HL-60 (cell line): ENCODE measurements at places on chromosomes 12 and 14.

DNA sequence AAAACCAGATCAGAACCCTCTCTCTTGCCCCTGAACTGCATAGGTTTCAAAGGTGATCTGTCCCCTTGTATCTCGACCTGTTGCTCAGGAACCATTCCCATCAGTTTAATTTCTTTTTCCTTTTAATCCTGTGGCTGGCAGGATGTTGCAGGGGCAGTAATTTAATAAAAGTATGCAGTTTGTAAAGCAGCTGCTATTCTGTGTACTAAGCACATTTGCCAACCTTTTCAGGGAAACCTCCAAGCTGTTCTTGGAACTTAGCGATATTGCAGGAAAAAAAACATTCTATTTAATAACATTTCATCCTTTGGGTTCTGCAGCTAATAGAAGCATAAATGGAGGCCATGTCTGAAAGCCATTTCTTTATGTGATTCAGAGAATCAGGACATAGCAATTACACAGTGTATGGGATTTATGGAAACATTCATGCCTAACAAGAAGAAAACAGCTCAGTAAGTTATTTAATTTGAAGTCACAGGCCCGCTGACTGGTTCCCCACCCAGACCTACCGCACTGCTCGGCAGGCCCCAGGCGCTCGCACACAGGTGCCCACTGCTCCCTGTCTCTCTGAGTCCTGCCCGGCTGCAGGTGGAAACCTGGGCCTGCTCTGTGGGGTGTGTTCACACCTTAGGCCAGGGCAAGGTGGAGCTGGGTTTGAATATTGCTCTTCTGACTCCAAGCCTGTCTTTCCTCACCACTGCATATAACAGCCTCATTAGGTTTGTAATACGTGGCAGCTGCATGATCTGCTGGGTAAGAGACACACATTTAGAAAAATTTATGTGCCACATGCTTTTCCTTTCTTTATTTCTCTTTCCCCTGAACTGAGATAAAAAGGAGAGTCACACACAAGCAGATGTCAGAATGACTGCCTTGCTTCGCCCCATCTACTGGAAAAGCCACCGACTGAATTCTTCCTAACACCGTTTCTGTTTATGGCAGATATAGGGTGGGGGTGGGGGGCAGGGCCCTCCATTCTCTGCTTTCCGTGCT is 119.7 kb downstream of the SLC25A47 start:
- DNase-seq: no peak

DNA sequence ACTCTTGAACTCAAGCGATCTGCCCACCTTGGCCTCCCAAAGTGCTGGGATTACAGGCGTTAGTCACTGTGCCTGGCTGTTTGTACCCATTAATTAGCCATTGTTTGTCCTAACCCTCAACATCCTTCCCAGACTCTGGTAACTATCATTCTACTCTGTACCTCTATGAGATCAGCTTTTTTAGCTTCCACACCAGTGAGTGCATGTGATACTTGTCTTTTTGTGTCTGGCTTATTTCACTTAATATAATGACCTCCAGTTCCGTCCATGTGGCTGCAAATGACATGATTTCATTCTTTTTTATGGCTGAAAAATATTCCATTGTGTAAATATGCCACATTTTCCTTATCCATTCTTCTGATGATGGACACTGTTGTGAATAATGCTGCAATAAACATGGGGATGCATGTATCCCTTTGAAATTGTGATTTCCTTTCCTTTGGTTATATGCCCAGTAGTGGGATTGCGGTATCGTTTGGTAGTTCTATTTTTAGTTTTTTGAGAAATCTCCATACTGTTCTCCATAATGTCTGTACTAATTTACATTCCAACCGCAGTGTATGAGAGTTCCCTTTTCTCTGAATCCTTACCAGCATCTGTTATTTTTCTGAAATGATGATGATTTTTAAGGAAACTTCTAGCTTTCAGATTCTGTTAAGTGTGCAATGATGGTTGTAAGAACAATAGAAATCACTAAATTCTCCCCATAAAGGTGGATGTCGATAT is 6.7 kb upstream of the PPP4R3A start:
- DNase-seq: no peak

DNA sequence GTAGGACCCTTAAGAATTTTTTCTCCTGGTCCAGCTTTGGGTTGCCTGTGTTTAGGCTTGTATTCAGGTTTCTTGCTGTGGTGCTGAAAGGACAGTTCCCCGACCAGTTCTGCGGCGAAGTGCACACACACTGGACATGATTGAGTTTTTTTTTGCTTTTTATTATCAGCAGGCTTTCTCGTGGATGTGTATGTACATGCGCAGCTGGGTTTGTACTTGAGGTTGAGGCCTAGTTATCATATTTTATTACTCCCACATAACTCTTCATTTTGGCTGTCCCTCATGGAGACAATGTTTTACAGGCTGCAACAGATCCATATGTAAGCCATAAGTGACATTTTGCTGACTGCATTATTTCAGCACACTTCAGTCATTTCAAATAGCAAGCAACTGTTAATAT is 2.5 kb downstream of the SCN8A start:
- no peak for DNase-seq

DNA sequence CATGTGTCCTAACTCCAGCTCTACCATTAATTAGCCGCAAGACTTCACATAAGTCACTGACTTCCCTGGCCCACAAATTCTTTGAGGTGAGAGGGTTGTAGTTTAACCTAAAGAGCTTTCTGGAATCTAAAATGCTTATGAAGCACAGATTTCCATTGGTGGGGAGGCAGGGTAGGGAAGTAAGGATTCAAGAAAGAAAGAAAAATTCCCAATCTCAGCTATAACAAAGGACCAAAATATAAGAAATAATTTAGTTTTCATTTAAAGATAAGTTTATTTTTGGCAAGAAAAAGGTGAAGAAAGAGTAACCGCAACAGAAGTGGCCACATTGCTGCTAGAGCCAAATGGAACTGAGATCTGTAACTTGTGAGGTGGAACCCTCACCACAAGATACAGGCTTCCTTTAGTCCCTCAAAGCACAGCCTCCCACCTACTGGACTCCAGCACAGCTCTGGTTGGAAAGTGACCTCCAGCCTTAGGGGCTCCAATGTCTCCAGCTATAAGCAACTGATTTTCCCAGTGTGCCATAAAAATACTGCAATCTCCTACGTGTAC is 23.6 kb downstream of the DAD1 start:
- DNase-seq: no peak

DNA sequence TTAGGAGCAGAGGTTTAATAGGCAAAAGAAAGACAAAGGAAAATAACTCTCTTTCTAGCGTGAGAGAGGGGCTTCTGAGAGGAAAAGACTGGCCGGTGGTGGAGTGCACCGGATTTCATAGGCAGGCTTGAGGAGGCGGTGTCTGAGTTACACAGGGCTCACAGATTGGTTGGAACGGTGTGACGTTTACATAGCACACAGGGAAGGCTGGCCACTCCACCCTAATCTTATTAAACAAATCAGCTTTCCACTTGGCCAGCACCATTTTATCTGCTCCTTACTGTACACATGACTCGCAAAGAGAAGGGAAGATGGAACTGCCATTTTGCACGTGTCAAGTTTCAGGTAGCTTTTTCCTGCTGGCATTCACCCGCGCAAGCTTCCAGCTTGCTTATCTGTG is 587.7 kb downstream of the RPL10L start:
- DNase-seq: no peak

DNA sequence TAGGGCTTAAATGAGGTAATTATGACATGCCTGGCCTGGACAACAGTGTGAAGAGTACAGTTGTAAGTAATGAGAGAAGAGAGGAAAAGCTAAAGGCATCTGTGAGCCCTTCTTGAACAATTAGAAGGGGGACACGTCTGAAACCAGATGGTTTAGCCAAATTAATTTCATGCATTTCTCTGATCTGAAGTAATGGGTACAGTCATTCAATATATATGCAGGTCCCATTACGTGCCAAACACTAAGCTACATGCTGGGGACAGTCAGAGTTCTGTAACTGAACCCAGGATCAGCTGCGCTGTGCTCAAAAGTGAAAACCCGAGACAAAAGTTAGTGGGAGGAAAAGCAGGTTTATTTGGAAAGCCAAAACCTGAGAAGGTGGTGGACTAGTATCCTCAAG is 207.2 kb upstream of the TMTC1 start:
- DNase-seq: no peak

DNA sequence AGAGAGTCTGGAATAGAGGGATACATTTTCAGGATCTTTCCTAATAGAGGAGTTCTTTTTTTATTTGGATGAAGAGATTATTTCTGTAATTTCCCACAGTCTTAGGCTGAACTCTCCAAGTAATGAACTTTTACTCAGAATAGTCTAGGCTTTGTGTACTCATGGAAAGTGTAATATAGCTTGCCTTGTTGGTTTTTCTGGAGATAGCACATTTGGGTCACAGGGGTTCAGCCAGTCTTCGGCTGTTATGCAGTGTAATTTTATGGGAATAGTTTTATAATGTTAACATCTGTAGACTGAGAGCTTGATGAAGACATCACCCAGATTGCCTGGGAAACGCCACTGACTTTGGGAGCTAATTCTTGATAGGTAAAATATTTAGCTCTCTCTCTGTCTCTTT is 450.8 kb downstream of the RAD51B start:
- no peak for DNase-seq

DNA sequence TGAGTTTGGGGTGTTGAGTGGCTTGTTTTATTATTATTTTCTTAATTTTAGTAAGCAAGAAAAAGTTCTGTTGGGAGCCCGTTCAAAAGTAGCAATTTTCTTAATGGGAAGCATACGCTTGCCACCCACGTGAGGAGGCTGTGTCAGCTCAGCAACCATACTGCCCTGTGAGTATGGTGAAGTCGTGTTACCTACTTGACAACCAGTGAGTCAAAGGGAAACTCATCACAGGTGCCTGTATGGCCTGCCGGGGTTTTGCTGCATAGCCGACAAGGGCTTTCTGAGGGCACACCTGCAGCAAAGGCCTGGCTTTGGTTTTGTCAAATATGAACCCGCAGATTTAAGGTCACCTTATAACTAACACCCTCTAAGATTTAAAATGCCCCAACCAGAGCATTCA is 31.1 kb downstream of the PITPNM2 start:
- DNase-seq: no peak

- peak; percentile 62 for DNase-seq
These were observed 8.8 kb upstream of the GNPTAB start for GRCh38 chr12:101839324-101840283.

DNA sequence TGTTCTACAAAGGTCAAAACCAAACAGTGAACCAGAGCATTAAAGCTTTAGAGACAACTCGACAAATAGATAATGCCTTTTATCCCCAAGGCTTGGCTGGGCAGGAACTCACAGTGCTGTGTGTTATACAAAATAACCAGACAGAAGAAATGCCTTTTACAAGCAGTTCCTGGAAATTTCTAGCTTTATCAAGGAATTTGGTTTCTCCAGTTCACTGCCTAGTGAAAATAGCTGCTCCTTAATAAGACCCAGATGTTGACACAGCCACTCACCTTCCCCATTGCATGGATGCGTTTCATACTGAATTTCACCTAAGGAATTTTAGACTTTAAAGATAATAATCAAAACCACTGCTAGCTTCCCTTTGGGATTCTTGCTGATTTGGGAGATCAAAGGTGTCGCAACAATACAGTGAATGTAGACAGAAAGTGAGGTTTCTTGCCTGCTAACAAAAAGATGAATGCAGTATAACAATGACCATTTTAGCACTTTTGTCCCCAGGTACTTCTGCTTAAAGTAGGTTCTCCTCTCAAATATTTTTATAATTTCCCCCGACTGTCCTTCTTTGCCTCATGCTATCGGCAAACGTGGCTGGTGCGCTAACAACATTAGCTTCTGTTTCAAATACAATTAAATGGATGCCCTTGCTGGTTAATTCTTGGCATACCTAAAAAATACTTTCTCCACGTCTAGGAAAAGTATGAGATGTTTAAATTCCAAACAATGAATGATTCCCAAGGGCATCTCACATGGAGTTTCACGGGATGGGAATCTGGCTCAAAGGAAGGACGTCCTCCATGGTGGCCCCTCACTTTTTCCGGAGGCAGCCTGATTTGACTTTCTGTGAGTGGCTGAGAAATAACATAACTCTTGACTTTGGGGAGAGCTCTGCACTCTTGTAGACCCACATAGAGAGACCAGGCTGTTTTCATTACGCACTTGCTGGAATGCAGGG is 162.4 kb downstream of the C12orf75 start:
- no peak for DNase-seq

- no peak for DNase-seq
These were observed 6.5 kb downstream of the HIP1R start for GRCh38 chr12:122841544-122842321.

GRCh38 chr14:74514471-74514941 is 20.9 kb downstream of the ISCA2 start:
- peak; percentile 59 for DNase-seq
